ENCODE measurements at places on chromosomes 5 and 9. TPM values are rescaled to one million over a fixed set of nuclear protein-coding genes. Genes with fewer than 3 reads are reported as not detected.

The MYO10 gene
- total RNA-seq = not detected

The BHMT2 gene
- not detected for total RNA-seq

GRCh38 chr5:160211352-160211751 is 18.0 kb upstream of the FABP6 start:
- no peak for DNase-seq

DNA sequence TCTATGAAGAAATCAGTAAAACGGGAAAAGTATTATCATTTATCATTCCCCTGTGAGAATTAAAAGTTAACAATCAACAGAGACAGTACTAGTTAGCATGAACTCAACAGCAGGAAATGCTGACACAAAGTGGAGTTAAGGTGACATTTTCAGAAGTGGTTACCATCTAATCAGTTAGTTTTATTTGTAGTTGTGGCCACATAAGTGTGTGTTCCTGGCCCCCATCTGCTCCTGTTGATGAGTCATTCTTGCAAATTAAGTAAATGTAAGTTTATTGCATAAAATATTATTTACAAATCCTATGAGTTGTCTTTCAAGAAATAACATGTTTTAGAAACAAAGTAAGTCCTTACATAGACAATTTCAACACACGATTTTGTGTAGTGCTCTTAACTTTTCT is 8.9 kb upstream of the BNC2 start:
- no peak for DNase-seq

GRCh38 chr9:37956904-37957663 is 53.2 kb upstream of the SLC25A51 start:
- no peak for DNase-seq

- peak; percentile 97 for DNase-seq
These were observed 1.3 kb upstream of the RNF208 start for GRCh38 chr9:137223078-137223970.

- DNase-seq = no peak
These were observed 9.2 kb downstream of the DRD1 start for GRCh38 chr5:175434800-175435199.

- no peak for DNase-seq
These were observed 431 bp downstream of the BNC2 start for GRCh38 chr9:16869882-16870595.
